CD8-positive, alpha-beta T cell (primary cell): ENCODE measurements at places on chromosomes 5 and 9.

GRCh38 chr9:88971131-88971960, 19.9 kb upstream of the S1PR3 start:
- DNase-seq: no peak

DNA sequence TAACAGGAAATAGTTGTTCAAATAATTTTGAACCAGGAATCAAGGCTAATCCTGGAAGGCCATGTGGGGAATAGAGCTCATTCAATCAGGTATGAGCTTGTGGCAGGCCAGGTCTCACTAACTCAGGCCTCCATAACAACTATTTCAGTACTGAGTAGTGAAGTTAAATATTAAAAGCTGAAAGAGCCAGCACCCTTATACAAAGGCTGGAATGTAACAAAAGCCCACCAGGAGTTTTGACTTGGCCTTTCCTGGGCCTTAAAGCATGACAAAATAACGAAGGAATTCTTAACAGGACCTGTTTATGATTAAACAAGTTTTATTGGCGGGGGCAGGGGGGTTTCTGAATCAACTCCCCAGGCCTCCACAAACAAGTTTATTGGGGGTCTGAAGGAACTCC, 1146.7 kb downstream of the CDH9 start:
- DNase-seq: no peak

DNA sequence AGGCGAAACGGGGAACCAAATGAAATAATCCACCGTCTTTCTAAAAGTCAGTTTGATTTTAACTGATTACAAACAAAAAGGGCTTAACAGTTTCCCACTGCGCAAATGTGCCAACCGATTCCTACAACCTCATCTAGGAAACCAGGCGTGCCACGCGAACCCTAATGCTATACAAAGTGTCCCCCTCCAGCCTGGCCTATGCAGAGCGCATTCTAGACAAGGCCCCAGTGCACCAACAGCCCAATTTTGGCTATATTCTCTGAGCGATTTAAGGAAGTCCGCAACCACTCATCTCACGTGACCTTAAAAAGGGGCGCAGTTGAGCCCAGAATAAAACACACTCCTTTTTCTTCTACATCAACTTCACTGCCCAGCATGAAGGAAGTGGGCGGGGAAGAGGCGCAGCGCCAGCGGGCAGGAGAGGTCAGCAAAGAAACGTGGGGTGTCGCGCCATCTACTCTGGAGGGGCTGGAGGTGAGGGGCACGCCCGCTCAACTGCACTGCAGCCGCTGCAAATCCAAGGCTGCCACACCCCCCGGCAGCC, 779 bp downstream of the FAM13B start:
- peak; percentile 25 for DNase-seq

DNA sequence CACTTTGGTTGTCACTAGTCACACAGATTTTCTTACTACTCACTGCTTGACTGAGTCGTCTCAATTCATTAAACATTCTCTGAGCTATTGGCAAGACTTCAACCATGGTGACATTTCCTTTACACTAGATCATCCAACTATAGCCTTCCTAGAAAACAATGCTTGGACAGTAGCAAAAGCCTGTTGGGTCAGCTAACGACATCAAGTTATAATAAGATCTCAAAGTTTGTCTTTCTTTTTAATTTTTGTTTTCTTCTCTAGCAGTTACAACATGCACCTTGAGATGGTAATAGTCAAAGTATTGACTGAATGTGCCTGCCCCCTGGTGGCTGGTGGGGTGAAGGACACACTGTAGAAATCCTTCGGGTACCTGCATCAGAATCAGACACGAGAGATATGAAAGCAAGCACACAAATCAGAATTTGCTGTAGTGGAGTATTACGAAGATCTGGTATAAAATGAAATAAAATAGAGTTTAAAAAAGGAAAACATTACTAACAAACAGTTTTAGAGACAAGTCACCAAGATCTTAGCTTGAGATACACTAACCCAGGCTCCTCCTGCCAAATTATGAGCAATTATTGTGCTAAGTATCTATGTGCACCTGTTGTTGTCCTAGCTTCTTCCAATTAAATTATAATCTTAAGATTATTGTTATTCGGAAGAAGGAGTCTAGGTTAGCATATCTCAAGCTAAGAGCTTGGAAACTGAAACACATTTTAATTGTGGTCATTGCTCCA, 81.2 kb downstream of the ARL15 start:
- peak; percentile 65 for DNase-seq

DNA sequence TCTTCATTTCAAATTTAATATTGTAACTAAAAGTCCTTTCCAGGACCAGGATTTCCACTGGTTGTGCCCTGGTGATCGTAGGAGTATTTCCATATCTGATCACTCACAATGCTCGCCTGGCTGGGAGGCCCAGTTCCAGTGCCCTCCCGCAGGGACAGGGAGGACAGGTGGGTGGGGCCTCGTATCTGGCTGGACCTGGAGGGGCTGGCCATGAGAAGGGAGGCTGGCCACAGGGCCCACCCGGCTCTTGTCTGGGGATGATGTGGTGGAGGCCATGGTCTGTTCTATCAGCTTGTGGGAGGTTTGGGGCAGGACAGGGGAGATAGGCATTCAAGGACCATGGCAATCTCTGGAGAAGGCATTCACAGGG, 286.4 kb downstream of the GADD45G start:
- no peak for DNase-seq

DNA sequence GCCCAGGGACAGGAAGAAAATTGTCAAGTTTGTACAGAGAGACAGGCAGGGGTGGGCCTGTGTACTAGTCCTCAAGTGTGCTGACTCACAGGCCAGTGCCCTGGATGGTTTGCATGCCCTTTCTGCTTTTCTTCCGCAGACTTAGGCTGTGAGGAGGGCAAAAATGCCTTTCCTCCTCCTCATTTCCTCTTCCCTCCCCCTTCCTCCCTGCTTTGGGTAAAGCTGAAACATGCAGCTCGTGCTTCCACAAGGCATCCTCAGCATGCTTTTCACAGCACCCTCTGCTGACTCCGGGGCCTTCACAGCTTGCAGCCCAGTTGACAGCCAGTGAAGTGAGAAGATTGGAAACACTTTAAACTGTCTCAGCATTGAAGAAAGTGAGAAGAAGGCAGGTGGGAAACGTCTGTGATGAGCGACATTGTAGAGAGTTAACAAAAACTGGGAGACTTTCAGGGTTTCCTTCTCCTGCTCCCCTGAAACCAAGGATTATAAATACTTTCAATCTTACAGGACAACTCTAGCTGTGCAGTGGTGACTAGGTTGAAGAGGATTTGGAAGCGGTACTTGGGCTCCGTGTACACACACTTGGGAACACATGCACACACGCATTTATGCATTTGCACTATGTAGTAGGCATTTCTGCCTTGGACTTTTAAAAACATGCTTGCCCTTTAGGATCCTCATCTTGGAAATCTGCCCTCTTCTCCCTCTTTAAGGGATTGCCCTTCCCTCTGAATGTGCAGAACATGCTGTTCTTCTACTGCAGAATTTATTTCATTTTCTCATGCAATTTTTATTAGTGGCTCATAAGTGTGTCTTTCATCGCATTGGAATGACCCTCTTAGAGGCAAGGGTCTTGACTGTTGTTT, 138.8 kb downstream of the GRIA1 start:
- no peak for DNase-seq

- DNase-seq: no peak
These were observed 10.5 kb upstream of the SHB start for GRCh38 chr9:38079461-38080031.
